NCI-H446 treated with DMSO at 0.1 percent for 48 hours (cell line): ENCODE measurements at places on chromosomes 3 and 15.

DNA sequence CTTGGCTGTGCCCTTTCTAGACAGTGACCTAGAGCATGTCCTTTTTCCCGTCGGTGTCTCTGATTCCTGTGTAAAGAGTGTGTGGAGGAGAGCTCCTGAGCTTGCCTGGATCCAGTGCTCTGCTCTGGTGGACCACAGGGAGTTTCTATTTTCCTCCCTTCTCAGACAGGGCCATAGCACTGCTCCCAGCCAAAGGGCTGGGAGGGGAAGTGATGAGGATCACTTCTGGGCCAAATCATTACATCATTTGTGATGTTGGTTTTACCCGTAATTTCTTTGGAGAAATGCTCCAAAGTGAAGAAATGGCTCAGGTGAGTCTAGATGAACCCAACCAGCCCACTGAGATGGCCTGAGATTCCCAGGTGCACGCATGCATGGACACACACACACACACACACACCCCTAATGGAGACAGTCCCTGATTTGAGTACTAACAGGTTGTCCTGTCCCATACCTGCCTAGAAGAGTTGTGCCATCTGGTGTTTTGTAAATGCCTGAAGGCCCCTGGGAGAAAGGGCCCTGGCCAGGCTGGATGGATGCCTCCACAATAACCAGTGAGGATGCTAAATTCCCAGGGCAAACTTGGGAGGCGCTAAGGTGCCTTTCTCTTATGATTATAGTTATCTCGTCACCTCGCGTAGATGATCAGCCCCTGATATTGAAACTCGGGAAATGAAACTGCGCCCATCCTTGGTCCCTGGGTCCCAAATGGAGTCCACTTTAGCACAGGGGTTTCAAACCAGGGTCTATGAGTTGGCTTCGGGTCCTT, 86.9 kb downstream of the ASB7 start:
- no peak for DNase-seq

DNA sequence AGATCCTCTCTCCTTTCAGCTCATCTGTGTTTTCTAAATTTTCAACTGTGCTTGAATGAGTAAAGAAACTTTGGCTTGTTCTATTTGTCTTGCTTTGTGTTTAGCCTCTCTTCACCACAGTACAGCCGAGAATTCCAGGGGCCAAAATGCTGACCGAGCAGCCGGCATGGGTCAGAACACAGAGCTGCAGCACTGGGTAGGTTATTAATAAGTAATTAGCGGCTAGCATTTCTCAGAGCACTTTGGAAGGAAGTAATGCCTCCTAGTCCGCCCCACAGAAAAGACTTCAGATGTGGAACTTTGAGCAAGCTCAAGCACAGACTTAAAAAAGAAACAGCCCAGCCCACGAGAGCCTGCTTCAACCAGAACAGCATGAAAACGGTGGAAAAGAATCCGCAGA, 343.9 kb downstream of the ARRDC4 start:
- DNase-seq, result no peak

GRCh38 chr15:59642351-59642750, 15.0 kb downstream of the GTF2A2 start:
- DNase-seq, result no peak

DNA sequence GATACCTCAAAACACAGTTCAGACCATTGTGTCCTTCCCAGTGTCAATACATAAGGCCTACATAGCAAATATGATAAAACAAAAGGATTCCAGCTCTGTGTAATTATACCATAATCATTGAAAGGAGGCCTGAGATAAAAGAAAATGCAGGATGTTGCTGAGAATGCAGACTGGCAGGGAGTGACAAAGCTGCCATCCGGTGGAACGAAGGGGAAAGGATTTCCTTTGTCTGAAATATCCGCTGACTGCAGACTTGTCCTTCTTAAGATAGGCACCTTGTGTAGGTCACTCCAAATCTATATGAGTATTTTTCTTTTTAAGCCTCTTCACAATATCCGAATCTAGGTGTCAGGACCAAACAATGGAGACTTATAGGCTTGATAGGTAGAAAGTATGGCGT, 108.0 kb downstream of the KCNH8 start:
- DNase-seq, result no peak

DNA sequence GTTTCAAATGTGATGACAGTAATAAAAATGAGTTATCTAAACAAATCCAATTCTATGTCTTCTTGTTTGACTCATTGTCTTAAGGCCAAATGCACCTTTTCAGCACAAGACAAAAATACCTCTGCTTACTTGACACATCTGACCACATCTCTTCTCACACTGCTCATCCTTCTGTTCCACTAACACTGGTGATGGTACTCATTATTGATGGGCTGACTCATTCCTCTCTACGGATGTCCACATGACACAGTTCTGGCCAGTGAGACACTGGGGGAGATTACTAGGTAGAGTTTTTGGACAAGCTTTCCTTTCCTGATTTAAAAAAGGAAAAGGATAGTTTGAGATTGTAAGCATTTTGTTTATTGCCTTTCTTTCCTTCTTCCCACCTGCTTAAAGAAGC, 410.6 kb upstream of the THRB start:
- no peak for DNase-seq

GRCh38 chr3:94522488-94522887, 459.6 kb downstream of the NSUN3 start:
- no peak for DNase-seq

GRCh38 chr3:105559856-105560255, 193.1 kb downstream of the ALCAM start:
- DNase-seq, result no peak

GRCh38 chr3:158471639-158472294, 99.2 kb upstream of the MLF1 start:
- peak; percentile 56 for DNase-seq

DNA sequence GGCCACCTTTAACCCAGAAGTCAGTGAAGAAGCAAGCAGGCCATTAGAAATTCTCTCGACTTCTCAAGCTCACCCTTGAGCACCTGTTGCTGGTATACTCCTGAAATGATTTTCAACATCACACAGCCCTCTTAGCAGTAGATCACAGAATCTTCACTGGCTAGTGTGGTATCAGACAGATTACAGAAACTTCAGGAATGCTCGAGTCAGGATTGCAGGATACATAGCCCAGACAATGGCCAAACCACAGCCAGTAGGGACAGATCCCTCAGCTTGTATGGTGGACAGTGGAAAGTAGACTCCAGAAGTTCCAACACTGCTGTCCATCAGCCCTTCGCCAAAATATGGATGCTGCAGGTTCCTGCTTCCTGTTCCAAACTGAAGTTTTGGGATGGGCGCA, 4.5 kb upstream of the KLHL40 start:
- DNase-seq, result no peak

- no peak for DNase-seq
Observed at GRCh38 chr3:156892701-156893100, 66.5 kb downstream of the LEKR1 start.

- DNase-seq, result no peak
Observed at GRCh38 chr3:13197281-13197680, 124.1 kb upstream of the IQSEC1 start.

- no peak for DNase-seq
Observed at GRCh38 chr3:127835993-127836882, 13.9 kb upstream of the MGLL start.

GRCh38 chr15:61499376-61499775, 270.3 kb upstream of the RORA start:
- DNase-seq, result no peak

- no peak for DNase-seq
Observed at GRCh38 chr15:95604634-95605036, 725.9 kb upstream of the NR2F2 start.

- no peak for DNase-seq
Observed at GRCh38 chr3:72535772-72536171, 312.5 kb downstream of the SHQ1 start.

DNA sequence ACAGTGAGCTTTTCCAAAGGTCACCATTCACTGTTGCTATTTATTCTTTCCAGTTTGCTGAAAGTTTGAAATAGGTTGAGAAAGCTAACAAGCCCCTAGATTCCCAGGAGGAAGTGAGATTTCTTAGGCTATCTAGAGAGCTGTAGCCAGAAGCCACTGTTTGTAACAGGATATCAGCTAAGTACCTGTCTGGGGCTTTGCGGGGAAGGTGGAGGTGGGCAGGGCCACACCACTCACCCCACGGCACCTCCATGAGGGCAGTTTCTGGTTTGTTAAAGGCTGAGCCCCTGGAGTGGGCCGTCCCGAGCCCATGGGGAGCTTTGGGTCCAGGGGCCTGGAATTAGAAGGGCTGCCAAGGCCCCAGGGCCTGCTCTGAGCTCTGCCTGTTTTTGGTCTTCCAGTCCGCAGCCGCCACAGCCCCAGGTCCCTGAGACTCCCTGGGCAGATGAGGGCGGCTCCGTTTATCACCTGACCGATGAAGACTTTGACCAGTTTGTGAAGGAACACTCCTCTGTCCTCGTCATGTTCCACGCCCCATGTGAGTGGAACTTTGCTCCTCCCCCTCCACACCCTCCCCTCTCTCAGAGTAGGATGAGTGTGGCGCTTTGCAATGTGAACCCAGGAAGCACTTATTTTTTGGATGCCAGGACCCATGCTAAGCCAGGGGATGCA, 63.4 kb downstream of the PDIA5 start:
- DNase-seq, result no peak

DNA sequence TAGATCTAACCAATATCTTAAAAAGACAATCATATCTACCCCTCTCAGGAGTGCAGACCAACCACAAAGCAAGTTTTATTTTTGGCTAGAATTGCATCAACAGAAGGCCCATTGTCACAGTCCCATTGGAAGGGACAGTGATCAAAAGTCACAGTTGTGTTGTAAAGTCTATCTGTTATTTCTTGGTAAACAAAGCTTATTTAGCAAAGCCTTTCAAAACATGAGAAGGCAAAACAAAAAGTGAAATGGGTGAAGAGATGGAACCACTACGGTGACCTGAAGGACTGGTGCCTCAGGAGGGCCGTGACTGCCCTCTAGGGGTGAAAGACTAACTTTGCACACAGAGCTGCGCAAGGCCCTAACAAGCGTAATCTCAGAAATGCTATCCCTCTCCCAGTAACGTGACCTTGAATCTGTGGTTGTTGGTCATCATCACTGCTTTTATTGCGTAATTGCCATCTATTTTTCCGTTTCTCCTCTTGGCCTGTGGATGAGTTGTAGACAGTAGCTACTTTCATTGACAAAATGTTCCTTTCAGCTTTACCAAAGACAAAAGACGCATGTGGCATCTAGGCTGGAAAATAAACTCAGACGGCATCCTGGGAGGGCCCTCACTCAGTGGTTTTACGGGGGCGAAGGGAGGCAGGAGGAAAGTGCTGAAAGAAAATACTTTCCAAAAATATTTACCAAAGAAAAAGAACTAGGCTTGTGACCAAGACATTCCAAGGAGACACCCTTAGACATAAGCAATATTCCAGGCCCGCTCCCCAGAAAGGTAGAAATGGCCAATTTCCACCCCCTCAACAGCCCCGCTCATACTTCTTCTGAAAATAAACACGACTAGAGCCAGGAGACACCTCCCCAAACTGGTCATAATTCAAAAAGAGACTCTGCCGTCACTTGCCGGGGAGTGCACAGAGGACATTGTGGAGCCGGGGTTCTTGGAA, 79.4 kb downstream of the FRMD4B start:
- DNase-seq, result peak; percentile 3

DNA sequence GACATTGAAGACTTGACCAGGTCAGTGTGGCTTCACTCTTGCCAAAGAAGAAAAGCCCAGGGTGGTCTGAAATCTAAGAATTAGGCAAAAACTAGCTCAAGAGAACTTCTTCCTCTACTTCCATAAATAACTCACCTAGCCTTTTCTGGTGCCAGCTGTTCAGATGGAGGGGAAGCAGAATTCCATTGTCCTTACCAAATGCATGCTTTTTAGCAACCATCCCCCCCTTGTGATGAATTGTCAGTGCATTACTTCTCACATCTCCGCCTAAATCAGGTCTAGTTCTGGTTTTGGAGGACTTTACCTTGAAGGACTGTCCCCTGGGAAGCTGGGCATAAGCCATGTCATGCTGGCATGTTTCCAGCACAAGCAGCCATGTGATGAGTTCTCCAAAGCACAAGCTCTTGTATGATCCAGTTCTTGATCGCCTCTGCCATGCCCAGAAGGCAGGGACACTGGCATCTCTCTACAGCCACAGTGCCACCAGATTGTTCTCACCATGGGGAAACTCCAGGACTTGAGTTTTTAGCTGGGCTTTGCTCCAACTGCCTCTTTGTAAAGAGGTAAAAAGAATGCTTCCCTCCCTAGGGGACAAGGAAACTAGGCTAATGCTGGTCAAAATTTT, 96.4 kb upstream of the IL12A start:
- peak; percentile 58 for DNase-seq

DNA sequence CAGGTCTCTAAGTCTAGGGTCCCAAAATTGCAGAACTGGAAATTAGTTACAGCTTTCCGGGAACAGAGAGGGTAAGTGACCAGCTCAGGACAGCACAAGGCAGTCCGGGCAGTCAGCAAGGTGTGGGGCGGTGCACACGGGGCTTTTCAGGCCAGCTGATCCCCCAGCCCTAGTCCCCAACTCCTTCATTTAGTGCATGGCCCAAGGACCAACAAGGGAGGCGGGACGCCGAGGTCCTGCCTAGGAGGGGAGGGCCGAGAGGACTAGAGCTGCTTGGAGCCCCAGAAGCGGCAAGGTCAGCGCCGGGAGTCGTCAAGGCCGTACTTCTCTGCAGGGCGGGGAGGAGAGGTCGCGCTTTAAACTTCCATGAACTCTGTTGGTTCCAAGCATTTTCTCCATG, 2.0 kb upstream of the PDE8A start:
- DNase-seq, result no peak

- DNase-seq, result no peak
Observed at GRCh38 chr15:67120839-67121643, 55.6 kb downstream of the SMAD3 start.

DNA sequence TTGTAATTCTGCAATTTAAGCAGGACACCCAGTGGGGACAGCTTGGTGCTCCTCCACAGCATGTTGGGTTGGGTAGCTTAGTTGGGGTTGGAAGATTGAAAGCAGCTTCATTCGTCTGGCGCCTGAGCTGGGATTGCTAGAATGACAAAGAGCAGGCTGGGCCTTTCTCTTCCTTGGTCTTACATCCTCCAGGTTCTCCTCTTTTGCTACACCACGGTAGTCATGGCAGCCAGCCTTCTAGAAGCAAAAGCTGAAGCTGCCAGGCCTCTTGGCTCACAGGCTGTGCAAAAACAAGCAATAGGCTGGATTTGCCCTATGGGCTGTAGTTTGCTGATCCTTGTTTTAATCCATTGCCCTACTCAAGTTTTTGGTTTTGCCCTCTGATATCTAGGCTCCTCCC, 3.2 kb upstream of the ANXA2 start:
- DNase-seq, result no peak

DNA sequence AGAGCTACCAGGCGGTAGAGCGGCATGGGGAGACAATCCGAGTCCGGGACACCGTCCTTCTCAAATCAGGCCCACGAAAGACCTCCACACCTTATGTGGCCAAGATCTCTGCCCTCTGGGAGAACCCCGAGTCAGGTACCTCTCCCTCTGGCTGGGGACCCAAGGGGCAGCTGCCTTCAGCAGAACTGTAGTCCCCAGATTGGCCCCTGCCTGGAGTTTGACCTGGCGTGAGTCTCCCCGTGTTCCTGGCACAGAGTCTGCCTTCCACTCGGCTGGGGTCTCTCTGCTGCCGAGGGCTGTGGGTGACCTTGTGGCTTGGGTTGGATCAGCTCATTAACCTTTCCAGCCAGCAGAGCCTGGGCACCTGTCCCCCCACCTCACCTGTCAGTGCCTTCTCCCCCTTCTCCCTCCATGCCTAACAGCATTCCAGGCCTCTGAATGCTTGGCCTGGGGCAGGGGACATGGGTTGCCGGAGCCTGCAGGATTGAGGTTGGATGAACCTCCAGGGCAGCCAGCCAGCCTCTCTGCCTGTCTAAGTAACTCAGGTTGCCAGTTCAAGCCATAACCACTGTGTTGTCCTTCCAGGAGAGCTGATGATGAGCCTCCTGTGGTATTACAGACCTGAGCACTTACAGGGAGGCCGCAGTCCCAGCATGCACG, 6.8 kb upstream of the CHST14 start:
- DNase-seq, result no peak

GRCh38 chr15:70545526-70545925, 217.8 kb downstream of the UACA start:
- DNase-seq, result no peak
